ENCODE measurements at places on chromosomes 5 and 9. TPM values are rescaled to one million over a fixed set of nuclear protein-coding genes. Genes with fewer than 3 reads are reported as not detected.
A peak's percentile ranks its signal among the peaks of the same experiment; 100 is the strongest.

DNA sequence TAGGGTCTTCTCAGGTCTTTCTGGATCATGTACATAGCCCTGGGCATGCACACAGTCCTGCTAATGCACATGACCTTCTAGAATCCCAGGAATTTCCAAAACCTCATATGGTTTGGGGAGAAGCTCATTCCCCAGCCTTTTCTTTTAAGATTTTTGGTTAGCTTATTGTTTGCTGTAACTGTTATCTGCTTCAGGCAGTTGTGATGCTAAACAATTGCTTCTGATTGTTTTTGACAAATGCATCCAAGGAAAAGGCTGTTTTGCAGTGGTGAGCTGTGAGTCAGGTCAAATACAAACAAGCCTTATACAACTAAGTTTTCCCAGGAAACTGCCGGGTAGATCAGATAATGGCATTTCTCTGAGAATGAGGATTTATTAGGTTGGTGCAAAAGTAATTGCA, 32.7 kb downstream of the SMC5 start:
- DNase-seq, result no peak

- DNase-seq, result no peak
Measured at GRCh38 chr5:34045023-34045422, 2.0 kb upstream of the C1QTNF3 start.

DNA sequence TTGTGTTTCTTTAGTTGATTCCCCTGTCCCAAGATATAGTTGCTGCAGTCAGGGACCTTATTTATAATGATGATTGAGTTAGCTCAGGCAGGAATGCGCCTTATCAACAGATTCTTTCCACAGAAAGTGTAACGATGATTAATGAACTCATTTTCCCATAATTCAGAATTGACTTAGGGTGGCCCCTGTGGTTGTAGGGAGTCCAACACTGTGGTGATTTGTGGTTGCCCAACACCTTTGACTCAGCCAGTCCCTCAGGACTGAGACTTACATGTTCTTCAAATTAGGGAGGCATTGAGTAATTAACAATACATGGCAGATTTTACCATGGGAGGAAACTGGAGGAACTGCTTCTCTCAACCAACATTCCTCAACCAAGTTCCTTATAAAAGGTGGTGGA, 221.9 kb downstream of the GABRG2 start:
- no peak for DNase-seq

DNA sequence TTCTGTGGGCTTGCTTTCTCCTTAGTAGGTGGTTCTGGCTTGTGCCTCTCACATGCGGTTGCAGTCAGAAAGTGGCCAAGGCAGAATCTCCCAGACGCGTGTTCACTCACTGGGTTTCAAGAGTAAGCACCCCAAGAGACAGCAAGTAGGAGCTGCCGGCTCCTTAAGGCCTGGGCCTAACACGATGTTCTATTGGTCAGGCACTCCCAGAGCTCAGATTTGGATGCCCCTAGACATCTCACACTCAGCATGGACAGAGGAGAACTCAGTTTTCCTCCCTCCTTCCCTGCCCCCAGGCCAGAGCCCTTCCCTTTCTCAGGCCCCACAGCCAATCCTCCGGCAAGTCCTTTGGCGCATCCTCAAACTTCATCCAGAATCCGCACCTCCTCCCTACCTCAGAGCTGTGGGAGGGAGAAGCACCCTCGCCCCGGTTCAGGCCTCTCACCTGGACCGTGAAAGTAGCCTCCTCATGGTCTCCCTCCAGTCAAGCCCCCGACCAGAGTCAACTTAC, 6.5 kb upstream of the CARD19 start:
- DNase-seq, result no peak

- DNase-seq, result peak; percentile 82
Measured at GRCh38 chr5:140362875-140363630, 3.1 kb downstream of the SLC4A9 start.

- DNase-seq, result no peak
Measured at GRCh38 chr9:33498387-33498786, 24.7 kb upstream of the NOL6 start.

DNA sequence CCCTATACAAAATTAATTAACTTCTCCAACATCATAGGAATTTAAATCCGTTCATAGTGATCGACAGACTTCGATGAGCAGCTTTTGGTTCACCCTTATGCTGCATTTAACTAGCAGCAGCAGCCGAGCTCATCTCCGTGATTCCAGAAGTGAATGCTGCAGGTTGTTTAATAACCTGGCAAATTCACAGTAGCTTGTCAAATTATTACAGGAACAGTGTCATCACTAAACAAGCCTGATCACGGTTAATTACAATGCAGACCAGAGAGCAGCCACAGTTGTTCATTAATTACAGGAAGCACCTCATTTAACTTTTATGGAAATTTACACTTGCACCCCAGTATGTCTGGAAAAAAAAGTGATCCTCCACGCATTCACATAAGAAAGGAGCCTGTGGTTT, 188.2 kb downstream of the BNC2 start:
- DNase-seq, result no peak

- no peak for DNase-seq
Measured at GRCh38 chr9:71446473-71447411, 321.6 kb downstream of the CEMIP2 start.

- no peak for DNase-seq
Measured at GRCh38 chr5:5437227-5438172, 15.0 kb downstream of the ICE1 start.

- DNase-seq, result no peak
Measured at GRCh38 chr9:37197158-37198038, 77.0 kb downstream of the ZCCHC7 start.

DNA sequence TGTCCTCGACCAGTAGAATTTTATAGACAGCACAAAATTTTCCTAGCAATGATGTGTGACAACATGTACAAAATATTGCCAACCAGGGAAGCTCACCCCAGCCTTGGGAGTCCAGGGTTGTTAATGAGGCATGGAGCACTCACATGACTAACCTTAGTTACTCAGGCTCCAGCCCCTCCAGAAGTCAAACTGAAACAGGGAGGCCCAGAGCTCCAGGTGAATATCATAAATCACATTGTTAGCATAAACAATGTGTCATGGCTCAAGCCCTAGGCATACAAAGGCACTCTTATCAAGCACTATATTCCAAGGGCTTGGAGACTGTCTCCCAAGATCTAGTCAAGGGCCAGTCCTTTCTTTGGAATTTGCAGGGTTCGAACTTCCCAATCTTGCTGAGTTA, 44.4 kb downstream of the TNFAIP8 start:
- no peak for DNase-seq

DNA sequence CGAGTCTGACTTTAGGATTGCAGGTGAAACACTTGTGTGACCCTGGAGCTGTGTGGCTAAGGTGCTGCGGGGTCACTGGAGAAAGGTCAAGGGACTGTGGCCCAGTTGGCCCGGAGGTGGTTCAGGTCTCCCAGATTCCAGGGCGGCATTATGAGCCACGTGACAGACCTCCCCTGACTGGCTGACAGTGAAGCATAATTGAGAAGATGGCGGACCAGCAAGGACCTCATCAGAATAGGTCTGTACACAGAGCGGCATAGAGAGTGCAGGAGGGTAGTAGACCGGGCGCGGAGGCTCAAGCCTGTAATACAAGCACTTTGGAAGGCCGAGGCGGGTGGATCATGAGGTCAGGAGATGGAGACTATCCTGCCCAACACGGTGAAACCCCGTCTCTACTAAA, 815 bp upstream of the ODF2 start:
- no peak for DNase-seq

DNA sequence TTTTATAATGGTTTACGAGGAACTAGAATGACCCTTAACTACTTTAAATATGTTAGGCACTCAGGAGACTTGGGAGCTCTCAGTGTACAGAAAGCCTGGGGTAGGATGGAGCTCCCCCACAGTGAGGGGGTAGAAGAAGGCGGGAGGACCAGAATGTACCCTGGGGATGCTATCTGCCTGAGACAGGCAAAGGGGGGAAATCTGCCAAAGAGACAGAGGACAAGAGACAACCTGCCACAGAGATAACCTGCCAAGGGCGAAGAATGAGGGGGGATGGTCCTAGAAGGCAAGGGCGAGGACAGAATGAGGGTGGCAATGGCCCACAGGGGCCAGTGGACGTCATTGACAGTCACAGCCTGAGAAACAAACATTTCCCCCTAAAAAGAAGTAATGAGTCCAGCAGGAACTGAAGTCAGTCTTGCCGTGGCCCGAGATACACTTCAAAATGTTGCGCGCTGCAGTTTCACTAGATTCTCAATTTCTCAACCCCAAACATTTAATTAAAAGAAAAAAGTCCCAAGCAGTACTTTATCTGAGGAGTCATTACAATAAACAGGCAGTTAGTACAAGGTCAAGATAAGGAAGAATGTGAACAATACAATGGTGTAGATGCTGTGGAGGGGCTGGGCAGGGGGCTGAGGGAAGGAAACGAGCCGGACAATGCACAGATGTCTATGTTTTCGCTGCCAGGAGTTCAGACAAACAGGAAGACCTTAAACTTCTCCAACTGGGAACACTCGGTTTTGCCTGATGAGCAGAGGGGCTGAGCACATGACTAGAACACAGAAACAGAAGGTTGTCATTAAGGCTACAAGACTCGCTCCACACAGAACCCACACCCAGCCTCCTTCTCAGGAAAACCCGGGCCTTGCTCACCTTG, 125.0 kb downstream of the LHFPL2 start:
- DNase-seq, result no peak

GRCh38 chr9:69975681-69976080, 68.0 kb upstream of the MAMDC2 start:
- DNase-seq, result no peak

- no peak for DNase-seq
Measured at GRCh38 chr9:125805586-125805985, 58.4 kb downstream of the PBX3 start.

- DNase-seq, result no peak
Measured at GRCh38 chr9:34377404-34377746, 677 bp upstream of the MYORG start.

- no peak for DNase-seq
Measured at GRCh38 chr5:83837265-83837907, 116.7 kb upstream of the HAPLN1 start.

DNA sequence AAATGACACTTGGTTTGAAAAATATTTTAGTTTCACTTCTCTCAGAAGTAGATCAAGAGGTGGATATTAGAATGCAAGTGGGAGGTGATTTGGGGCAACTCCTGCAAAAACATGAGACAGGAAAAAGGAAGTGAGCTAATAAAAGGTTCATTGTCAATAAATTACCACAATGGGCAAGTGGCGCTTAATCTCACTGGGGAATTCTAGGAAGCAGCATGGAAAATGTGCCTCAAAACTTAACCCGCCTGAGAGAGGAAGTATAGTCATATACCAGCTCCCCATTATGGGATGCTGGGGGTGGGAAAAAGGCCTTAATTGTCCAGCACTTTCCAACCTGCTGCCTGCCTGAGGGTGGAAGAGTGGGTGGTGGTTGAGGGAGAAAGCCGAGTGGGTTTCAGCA, 204.1 kb downstream of the ELAVL2 start:
- DNase-seq, result no peak

GRCh38 chr5:167785901-167786300, 505.5 kb upstream of the WWC1 start:
- no peak for DNase-seq

- DNase-seq, result no peak
Measured at GRCh38 chr5:78758169-78758839, 109.7 kb upstream of the LHFPL2 start.

GRCh38 chr5:77990020-77990419, 213.9 kb upstream of the TBCA start:
- no peak for DNase-seq

GRCh38 chr5:139524940-139525585, 36.1 kb upstream of the UBE2D2 start:
- no peak for DNase-seq

DNA sequence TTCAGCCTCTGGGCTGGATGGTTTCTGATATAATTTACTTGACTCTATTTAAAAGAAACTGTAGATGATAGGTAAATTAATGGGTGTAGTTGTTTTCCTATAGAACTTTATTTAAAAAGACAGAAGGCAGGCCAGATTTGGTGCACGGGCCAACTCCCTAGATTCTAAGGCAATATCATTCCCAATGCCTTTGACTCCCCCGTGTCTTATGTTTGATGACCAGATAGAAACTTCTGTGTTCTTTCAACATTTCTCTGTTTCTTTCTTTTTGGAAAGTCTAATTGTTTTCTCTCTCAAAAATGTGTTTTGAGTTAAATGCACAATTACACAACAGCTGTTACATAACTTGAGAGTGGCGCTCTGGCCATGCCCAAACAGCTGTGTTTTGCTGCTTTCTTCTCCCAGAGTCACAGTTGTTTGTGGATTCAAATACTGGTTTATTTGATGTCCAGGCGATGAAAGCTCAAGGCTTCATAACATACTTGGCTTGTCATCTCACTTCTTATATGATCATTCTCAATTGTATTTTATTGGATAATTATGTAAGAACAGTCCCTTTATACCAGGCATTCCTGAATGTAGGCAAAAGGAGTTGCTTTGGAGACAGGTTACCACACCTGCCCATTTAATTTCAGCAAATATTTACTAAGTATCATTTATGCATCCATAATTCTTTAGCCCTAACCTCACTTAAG, 1.7 kb upstream of the ALDH1A1 start:
- DNase-seq, result no peak

GRCh38 chr5:16489322-16489791, 23.8 kb upstream of the ZNF622 start:
- DNase-seq, result no peak

DNA sequence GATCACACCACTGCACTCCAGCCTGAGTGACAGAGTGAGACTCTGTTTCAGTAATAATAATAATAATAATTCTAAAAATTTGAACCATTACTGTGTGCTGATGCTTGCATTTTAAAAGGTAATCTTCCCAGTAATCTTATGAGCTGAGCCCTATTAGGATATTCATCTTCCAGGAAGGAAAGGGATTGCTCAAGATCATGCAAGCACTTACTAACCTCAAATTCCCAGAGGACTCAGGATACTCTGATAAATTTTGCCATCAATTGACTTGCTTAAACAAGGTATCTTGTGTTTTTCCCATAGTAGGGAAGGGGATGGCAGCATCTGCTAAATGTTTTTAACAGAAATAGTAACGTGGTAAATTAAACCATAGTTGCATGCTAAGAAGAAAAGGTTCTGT, 176.4 kb upstream of the MRPS30 start:
- no peak for DNase-seq

DNA sequence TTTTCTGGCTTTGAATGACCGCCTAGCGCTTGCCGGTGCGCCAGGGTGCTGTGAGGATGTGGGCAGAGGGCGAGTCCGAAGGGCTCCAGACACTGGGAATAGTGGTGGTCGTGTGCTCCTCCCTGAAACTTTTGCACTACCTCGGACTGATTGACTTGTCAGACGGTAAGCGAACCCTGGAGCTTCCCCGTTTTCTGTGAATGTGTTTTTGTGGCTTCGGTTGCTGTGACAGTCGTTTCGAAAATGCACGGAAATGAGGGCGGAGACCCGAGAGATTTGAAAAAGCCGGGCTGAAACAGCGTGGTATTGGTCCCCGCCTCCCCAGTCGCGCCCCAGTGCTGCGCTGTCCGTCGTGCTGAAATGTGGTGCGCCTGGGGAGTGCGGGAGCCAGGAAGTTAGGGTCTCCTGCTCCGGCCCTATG, 102.5 kb upstream of the GABRP start:
- DNase-seq, result no peak

Gene ANKDD1B
- total RNA-seq, result 1.0 TPM

Gene CENPK
- 2.5 TPM for total RNA-seq

Gene ST8SIA4
- total RNA-seq, result 4.5 TPM

Gene DMRTA1
- 1.6 TPM for total RNA-seq

Gene DDX4
- not detected for total RNA-seq

Gene MAP1B
- total RNA-seq, result 258 TPM

Gene HMCN2
- 0.98 TPM for total RNA-seq

Gene PFN3
- total RNA-seq, result not detected

Gene PCDHGA9
- 13.8 TPM for total RNA-seq

Gene CEP120
- 23.3 TPM for total RNA-seq

Gene HAVCR2
- 26.6 TPM for total RNA-seq

All from breast epithelium (tissue), 4 donors.